Fibroblast of skin of right quadriceps (primary cell): ENCODE measurements at places on chromosomes 6 and 20.

DNA sequence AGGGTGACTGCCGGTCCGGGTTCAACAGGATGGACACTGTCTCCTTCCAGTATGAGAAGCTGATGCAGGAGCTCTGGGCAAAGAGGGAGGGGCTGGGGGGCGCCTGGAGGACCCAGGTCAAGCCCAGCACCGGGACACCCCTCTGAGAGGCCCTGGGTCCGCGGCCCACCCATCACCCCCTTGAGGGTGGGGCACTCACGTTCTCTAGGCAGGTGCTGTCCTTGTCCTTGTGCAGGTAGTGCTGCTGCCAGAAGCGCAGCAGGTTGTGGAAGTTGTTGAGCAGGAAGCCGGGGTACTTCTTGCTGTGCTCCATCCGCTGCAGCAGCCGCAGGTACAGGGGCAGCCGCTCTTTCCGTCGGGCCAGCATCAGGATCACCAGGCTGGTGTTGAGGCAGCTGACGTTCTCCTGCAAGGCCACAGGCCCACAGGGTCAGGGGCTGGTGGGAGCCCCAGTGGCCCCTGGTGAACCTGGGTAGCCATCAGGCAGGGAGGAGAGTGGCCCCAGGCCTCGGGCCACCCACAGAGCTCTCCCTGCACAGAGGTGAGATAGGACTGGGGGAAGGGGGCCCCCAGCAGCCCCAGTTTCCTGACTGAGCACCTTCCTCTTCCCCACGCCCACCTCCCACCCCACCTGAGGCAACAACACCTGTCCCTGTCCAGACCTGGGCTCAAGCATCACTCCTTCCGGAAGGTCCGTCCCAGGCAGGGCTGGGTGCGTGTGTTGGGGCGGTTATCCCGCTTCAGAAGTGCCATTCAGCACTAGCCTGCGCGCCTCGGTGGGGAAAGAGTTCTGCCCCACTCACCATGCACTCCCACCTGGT lies 47.8 kb downstream of the MYH7B start:
- DNase-seq: no peak

- peak; percentile 71 for DNase-seq
Measured at GRCh38 chr6:34912715-34913464, 23.8 kb downstream of the ANKS1A start.

DNA sequence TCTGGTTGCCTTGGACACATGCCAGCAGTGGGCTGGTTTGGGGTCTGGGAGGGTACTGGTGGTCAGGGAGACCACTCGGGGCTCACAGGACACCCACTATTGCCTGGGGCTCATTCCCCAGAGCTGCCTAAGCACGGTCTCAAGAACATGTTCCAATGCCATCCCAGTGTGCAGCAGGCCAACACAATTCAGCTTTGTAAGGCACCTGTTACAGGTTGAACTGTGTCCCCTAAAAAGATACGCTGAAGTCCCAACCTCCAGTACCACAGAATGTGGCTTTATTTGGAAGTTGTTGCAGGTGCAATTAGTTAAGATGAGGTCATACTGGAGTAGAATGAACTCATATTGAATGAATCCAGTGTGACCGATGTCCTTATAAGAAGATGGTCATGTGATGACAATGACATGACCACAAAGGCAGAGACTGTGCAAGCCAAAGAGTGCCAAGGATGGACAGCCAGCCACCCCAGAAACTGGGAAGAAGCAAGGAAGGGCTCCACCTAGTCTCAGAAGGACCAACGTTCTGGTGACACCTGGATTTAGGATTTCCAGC lies 13.5 kb upstream of the MAS1 start:
- DNase-seq: no peak

DNA sequence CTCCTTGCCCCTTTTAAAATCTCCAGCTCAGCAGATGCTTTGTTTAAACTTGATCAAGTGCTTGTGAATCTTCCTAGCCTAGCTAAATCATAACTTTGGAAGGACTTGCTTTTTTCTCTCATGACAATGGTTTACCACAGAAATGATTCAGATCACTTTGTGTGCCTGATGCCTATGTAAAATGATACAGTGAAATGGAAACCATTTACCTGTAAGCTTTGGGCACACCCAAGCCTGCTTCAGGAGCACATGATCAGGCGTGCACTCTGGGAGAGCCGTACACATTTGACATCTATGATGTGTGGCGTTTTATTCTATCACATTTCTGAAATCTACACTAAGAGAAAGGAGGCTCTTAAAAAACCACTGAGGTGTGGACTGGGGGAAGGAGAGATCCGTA lies 41.1 kb downstream of the PTPN1 start:
- DNase-seq: no peak

DNA sequence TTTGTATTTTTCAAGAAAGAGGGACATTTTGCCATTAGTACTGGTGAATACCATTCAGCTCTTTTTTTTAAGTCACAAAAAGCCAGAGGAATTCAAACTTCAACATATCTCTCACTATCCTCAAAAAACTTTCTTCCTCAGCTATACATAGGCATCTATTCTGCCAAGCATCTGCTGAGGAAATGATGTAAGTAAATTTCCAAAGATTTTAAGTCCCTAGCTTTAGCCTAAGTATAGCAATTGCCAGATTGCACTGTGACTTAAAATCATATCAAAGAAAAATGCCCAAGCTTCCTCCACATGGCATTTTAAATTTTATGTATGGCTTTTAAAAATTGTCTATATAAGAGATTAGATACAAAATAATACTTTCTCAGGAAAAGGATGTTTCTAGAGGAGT lies 237.4 kb downstream of the EYS start:
- no peak for DNase-seq
